ENCODE measurements at places on chromosomes 2 and 18.

DNA sequence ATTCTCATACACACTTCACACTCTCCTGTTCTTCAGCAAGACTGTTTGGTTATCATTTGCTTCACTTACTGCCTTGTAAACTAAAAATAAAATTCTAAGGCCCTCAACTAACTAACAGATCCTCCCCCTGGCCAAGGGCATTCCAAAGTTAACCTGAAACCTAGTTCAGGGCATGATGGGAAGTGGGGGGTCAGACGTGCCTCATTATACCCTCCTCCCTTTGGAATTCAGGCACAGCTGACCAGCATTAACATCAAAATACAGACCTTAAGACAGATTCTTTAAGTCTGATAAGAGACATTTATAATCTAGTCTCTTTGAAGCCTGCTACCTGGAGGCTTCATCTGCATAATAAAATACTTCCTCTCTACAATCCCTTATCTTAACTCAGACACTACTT, 221.0 kb downstream of the NOL4 start:
- no peak for DNase-seq

- no peak for DNase-seq
Measured at GRCh38 chr2:82740527-82740926, 1718.6 kb downstream of the SUCLG1 start.

- no peak for DNase-seq
Measured at GRCh38 chr2:163802284-163802683, 66.5 kb upstream of the FIGN start.

DNA sequence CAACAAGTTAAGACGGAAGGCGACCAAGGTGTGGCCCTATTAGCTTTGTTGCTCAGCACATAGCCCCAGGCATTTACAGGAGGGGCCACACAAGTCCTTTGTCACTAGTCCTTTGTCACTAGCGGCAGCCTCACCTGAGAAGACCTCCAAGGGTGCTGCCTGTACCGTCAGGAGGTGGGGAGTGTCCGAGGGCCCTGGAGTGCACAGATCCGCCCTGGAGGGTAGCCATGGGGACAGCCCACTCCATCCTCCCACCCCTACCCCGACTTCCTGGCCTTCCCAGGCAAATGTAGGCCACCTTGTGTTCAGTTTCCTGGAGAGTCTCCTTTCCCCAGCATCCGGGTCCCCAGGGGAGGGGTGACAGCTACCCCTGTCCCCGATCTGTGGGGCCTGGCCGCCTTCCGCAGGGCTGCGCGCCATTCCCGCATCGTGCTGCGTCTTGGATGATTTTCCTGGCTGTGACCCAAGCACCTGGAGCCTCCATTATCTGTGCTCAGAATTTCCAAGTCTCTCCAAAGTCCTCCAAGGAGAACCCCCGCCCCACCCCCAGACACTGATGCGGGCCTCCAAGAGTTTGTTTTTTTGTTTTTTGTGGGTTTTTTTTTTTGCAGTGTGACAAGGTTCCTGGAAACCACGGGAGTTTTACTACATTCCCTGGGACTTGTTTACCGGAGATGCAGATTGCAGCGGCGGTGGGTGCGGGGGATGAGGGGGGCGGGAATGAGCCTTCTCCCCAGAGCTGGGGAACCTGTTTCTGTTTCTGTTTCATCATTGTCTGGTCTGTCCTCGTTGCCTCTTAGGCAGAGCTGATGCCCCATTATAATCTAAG, 28.6 kb downstream of the TEX44 start:
- DNase-seq, result no peak

GRCh38 chr2:235951982-235952381, 216.2 kb downstream of the GBX2 start:
- no peak for DNase-seq

DNA sequence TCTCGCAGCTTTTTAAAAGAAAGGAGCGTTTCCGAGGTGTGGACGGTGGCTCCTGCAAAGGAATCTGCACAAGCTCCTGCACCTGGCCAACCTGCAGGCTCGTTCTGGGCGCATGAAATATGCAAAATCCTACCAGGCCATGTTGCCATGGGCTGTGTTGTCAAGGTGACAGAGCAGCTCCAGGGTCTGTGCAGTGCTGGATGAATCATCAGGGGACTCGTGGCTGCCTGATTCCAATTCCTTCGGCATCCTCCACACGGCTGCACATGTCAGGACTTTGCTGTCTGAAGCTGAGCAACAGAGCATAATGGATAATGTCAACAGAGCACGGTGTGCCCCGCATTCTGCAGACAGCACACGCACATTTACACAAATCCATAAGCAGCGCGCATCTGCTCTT, 120.5 kb downstream of the EIPR1 start:
- DNase-seq, result no peak

- no peak for DNase-seq
Measured at GRCh38 chr2:46056541-46056940, 240.7 kb upstream of the EPAS1 start.

DNA sequence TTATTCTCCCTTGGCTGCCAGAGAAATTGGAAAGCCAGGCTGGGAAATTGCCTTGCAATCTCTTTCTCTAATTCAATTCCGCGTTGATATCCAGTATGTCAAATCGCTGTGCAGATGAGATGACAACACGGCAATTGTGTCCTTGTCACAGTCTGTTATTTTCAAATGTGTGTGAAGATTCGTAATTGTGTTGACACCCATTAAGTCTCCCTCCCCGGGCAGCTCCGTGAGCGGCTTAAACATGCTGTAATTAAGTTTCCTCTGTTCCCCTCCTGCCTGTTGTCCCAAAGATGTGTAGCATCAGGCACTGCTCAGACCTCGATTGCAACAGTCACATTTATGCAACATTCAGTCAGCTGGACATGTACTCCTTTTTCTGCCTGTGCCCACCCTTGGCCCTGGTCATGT, 209.5 kb downstream of the LPIN1 start:
- no peak for DNase-seq

DNA sequence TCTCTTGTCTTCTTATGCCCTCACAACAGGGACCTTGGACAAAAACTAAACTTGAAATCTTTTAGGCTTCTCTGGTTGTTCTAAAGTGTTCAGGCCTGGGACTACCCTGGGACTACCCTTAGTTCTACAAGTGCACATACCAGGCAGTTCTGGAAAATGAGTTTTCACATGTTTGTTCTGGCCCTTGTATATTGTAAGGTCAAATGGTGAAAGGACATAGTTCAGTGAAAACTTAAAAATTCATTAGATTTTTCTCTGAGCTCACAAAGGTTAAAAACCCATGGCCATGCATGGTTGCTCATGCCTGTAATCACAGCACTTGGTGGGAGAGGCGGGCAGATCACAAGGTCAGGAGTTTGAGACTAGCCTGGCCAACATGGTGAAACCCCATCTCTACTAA, 875.5 kb upstream of the FAM98A start:
- DNase-seq, result no peak

DNA sequence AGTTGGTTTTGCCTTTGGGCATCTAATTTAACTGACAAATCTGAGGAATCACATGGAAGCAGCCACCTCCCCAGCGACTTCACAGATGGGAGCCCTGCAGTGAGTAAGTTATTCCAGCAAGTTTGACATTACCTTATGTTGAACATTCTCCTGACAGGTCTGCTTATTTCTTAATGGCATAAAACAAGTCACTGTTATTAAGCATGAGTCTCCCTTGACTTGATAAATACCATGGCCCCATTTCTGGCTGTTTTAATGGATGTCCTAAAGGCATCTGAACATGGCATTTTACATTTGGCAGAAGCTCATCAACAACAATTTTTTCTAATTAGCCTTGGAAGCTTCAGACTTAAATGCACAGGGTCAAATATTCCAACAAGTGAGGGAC, 92.6 kb upstream of the CREB1 start:
- no peak for DNase-seq

DNA sequence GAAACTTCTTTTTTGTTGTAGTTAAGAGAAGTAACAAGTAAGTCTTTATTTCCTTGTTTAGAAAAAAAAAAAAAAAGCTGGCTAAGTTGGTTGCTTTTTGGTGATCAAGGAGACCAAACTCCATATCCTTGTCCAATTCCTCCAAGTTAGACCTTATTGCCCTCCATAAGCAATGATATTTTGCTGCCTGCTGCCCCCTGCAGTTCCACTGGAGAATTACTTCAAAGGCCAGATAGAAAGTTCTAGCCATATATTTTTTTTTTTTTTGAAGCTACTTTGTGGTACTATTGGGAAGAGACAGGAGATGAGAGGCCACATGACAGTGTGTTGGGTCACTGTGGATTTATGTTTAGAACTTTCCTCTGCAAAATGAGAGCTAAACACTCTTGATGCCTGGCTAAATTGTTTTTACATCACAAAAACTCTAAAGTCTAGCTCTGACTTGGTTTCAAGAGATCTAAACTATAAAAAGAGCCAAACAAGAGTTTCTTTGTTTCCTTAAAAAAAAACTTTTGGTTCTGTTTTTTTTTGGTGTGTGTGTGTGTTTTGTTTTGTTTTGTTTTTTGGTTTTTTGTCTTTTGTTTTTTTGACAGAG, 80.7 kb upstream of the RASGRP3 start:
- DNase-seq, result no peak

DNA sequence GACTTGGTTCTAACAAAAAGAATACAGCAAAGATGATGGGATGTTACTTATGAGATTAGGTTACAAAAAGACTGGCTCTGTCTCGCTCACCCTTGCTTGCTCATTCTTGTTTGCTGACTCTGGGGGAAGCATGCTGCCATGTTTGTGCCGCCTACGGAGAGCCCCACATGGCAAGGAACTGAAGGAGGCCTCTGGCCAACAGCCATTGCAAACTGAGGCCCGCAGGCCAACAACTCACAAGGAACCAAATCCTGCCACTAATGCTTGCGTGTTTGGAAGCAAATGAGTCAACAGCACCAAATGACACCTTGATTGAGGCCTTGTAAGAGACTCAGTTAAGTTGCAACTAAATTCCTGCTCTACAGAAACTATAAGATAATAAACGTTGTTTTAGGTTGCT, 297.6 kb upstream of the STON1 start:
- DNase-seq, result no peak

DNA sequence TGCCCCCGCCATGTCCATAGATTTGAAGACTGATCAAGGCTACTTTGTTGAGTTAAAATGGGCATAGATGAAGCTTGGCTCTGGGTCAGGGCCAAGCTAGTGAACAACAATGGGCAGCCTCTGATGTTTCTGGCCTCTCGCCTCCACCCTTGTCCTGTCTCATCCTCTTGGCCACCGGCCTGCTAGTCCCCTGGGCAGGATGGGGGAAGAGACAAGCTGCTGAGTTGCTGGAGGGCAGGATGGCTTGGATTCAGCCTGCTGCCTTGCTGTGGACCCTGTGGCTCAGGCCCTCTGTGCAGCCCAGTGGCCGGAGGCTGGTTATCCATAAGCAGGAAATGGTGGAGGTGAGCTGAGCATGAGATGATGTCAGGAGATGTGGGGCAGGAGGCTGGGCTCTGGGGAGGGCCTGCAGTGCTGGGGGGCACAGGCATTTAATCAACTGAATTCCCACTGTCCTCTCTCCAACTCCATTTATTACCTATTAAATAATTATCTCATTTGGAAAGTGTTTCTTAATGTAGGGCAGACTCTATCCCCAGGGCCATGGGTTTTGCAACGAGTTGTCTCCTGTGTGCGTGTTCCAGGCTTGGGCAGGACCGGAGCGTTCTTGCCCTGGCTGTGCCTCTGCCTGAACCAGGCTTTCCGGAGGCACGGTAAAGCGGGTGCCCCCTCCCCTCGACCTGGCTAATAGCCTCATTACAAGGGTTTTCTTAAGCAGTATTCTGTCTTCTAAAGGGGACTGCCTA, 122.9 kb downstream of the GLI2 start:
- no peak for DNase-seq

DNA sequence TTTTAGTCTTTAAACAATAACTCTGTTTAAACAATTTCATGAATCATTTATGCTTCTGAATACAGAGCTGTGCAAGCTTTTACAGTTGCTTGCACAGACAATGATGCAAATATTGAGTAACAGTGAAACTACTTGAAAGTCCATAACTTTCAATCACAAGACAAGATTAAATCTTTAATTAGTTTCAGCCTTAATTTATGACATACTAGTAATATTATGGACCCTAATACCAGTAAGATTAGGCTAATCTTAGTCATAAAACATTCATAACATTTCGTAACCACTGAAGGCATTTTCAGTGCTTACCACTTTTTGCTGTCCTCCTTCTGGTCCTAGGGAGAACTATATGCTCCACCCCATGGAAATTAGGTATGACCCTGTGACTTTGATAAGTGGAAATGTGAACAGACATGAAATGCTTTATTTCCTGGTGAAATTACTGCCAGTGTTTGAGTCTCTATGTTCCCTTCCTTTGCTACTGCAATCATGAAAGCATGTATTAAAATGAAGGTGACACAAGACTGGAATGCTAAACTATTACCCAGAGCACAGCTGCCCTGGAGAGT, 1.8 kb upstream of the COBLL1 start:
- DNase-seq, result no peak

DNA sequence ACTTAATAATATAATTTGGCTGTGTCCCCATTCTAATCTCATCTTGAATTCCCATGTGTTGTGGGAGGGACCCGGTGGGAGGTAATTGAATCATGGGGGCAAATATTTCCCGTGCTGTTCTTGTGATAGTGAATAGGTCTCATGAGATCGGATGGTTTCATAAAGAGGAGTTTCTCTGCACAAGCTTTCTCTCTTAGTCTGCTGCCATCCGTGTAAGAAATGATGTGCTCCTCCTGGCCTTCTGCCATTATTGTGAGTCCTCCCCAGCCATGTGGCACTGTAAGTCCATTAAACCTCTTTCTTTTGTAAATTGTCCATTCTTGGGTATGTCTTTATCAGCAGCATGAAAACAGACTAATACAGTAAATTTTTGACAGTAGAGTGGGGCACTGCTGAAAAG, 102.5 kb upstream of the LTBP1 start:
- DNase-seq, result no peak

DNA sequence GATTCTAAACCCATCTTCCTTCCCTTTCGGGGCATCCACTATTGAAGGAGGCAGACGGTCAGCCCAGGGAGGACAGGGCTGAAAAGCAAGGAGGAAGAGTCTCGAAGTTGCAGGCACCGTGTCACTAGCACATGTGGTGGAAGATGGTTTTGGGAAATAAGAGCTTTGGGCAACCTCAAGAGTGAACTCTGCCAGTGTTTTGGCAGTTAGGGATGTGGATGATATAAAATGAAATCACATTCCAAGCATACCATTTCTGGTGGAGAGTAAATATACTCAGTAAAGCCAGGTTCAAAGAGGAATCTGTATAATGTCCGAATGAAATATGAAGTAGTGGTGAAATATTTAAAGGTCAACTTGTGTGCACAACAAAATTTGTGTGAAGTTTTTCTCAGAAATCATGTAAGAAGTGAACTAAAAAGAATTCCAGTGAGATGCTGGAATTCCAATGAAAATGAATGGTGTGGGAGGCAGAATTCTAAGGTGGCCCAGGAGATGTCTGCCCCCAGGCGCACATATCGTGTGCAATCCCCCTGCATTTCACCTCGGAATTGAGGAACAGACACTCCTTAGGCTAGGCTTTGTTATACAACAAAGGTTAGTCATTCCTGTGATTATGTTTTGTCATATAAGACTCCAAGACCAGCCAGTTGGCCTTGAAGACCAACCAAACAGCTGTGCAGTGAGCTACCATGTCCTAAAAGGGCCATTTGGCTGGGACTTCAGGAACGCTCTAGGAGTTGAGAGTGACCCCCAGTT, 147.1 kb downstream of the SH3BP4 start:
- DNase-seq, result no peak

Measured in activated CD8-positive, alpha-beta memory T cell treated with anti-CD3 and anti-CD28 coated beads for 1 hour (primary cell).